ENCODE measurements at places on chromosomes 5 and 9. TPM values are rescaled to one million over a fixed set of nuclear protein-coding genes. Genes with fewer than 3 reads are reported as not detected.

The SLC6A3 gene
- 0.16 TPM for total RNA-seq

- no peak for DNase-seq
Measured at GRCh38 chr9:122001491-122002201, 91.5 kb downstream of the TTLL11 start.

DNA sequence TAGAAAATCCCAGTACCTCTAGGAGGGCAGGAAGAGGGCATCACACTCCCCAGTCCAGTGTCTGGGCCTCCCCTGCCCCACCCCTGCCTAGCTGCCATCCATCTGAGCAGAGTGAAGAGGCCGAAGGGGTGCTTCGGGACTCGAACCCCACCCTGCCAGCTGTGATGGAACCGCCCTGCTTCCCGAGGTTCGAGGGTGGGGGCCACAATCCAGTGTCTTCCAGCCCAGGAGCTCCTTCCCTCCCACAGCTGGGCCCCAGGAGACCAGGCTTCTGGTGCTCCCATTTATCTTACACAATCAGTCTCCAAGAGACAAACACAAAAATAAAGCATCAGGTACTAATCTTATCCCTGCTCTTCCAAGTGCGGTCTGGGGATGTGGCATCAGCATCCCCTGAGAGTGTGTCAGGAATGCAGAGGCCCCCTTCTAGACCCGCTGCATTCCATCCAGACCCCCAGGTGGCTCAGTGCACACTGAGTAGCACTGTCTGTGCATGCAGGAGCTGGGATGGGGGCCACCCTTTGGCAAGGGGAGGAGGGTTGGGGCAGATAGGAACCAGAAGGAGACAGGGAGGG is 122.8 kb upstream of the TBC1D2 start:
- DNase-seq: no peak

GRCh38 chr9:131799177-131799823 is 59.4 kb upstream of the RAPGEF1 start:
- DNase-seq: peak; percentile 86

DNA sequence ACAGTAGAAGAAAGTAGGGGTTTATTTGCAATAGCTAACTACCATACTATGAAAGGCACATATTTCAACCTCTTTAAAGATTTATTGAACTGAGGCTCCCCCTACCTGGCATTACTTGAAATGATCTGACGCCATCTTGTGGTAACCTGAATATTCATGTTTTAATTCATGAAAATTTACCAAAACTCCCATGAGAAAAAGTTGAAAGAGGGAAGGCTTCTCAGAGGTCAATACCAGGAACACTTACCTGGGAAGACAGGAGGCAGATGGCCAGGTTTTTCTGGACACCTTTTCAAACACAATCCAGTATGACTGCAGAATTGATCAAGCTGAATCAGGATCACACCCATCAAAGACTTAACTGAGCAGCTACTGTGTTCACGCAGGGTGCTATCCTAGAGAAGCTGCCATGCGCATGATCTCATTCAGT is 9.4 kb downstream of the PRELID2 start:
- no peak for DNase-seq

DNA sequence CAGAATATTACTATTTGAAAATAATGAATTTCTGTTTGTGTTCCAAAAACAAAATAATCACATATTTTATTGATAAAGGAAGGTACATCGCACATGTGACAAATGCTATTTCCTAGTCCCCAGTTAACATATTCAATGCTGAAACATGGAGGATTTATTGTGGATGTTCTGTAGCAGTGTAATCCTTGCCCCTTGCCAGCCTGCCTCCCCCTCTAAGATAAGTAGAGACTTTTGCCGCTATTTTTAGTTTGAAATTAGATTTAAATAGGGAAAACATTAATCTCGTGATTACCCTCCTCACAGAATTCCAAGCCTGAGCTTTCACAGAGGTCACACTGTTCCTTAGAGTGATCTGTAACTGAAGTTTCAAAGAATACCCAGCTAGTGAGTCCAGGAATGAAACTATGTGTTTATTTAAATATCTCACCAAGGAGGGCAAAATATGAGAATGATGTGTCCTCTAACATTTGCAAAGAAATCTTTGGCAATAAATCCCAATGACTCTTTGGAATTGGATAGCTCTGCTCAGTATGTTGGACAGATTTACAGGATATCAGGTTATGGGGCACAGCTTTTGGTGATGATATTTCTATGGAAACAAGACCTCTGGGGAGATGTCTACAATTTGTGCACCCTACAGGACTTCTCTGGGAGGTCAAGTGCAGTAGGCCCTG is 17.3 kb downstream of the CTXN3 start:
- DNase-seq: no peak

GRCh38 chr5:80656425-80656824 is 1.6 kb upstream of the DHFR start:
- no peak for DNase-seq
